ENCODE measurements at places on chromosomes 1 and 21. TPM values are rescaled to one million over a fixed set of nuclear protein-coding genes. Genes with fewer than 3 reads are reported as not detected.

The FAM110D gene
- total RNA-seq = not detected

The E2F2 gene
- total RNA-seq = 0.66 TPM

The S100A8 gene
- total RNA-seq = 1,624 TPM

- H3K4me3 ChIP-seq = no peak overlapping the region
- no peaks in the 10 kb centered on the region for H3K4me1 ChIP-seq
- no peak for DNase-seq
- H3K27me3 ChIP-seq = no peaks in the 10 kb centered on the region
- no peak overlapping the region for H3K27ac ChIP-seq
Observed at GRCh38 chr1:176800978-176801513, 338.1 kb downstream of the PAPPA2 start.

- no peaks in the 10 kb centered on the region for H3K4me1 ChIP-seq
- no peaks in the 10 kb centered on the region for H3K27me3 ChIP-seq
- no peak overlapping the region for H3K27ac ChIP-seq
- H3K4me3 ChIP-seq = no peak overlapping the region
- no peak for DNase-seq
Observed at GRCh38 chr1:41419584-41420295, 58.5 kb downstream of the FOXO6 start.

DNA sequence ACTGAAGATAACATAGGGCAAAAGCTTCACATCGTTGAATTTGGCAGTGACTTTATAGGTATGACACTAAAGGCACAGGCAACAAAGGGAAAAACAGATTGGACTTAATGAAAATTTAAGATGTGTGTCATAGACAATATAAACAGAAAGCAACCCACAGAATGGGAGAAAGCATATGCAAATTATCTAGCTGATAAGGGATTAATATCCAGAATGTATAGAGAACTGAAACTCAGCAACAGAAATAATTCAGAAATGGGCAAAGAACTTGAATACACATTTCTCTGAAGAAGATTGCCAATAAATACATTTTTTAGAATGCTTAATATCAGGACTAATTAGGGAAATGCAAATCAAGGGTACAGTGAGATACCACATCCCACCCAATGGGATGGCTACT lies 55.2 kb upstream of the ANGPTL1 start:
- no peaks in the 10 kb centered on the region for H3K27me3 ChIP-seq
- DNase-seq = no peak
- H3K36me3 ChIP-seq = no peaks in the 10 kb centered on the region
- no peaks in the 10 kb centered on the region for H3K4me1 ChIP-seq

GRCh38 chr1:22751124-22751531 lies 40.5 kb downstream of the EPHB2 start:
- no peaks in the 10 kb centered on the region for H3K4me1 ChIP-seq
- H3K4me3 ChIP-seq = no peak overlapping the region
- no peak for DNase-seq

DNA sequence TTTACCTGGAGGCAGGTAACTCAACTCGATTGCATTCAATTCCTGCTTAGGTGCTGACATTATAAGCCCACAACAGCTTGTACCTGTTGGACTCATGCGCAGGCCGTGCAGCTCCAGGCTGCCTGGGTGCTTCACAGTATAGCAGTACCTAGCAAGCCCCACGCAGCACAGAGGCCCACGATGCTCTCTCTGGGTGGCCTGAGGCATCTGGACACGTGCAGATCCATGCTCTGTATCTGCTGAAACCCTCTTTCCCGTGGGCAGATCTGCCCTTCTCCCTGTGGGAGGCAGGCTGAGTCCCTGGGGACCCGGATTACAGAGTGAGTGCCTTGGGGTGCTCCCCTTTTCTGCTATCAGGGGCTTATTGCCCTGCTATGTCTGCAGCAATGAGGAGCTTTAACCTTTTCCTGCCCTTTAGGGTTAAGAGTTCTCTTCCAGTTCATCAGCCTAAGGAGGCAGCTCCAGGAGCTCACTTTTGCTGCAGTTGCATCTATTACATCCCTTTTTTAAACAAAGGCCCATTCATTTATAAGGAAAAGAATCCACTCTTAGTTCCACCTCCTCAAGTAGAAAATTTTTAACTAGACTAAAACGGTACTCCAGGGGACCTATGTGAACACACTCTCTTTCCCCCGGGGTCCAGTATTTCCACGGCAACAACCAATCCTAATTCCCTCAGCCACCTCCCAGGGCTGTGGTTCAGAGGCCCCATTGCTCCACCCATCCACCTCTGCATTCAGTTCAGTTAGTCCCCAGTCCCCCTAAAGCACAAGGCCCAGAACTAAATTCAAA lies 19.3 kb downstream of the ITPKB start:
- H3K27me3 ChIP-seq = no peaks in the 10 kb centered on the region
- H3K27ac ChIP-seq = peak overlapping the region; percentile 56
- peaks cover 59% of the 10 kb centered on the region for H3K4me1 ChIP-seq
- no peaks in the 10 kb centered on the region for H3K36me3 ChIP-seq
- no peak for DNase-seq

DNA sequence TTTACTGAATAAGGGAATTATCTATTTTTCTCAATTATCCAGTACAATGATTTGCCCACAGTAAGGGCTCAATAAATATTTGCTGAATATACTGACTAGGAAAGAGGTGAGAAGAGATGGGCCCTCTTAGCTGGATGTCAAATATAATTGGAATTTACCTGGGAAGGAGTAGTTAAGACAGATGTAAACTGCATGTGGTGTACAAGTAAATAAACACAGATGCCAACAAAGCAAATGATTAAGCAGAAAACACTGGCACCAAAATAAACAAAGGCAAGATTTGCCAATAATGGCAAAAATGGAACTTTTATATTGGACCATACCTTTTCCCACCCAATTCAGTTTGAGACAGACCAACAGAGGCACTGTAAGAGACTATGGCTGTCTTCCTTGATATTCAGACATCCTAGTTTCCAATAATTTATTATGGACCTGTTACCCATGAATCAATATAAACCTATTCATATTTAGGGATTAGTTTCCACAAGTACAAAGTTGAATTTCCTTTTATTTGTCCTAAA lies 7.4 kb downstream of the PNRC2 start:
- H3K4me1 ChIP-seq = peaks cover 7% of the 10 kb centered on the region
- H3K4me3 ChIP-seq = no peak overlapping the region
- DNase-seq = no peak
- no peaks in the 10 kb centered on the region for H3K27me3 ChIP-seq

DNA sequence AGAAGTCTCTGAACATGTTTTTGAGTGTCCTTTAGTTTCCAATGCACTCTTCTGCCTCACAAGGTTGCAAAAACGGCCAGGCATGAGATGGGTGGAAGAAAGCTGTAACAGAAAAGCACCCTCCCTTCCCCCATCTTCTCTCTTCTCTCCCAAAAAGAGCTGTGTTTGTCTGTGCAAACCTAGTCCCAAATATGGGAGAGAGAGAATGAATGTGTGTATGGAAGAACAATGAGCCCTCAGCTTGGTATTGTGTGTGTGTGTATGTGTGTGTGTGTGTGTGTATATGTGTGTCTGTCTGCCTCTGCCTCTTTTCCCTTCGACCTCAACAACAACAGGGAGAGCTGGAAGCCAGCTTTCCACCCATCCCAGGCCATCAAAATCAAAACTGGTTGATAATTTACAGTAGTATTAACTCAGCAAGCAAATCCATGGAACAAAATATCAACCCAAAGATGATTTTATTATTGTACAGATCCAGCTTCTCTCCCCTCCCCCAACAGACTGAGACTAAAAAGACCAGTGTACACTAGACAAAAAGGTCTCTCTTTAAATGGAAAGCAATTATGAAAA lies 1.8 kb downstream of the RERE start:
- peaks cover 15% of the 10 kb centered on the region for H3K4me1 ChIP-seq
- H3K36me3 ChIP-seq = no peaks in the 10 kb centered on the region
- H3K4me3 ChIP-seq = peak overlapping the region; percentile 96
- DNase-seq = peak; percentile 7
- no peaks in the 10 kb centered on the region for H3K27me3 ChIP-seq

GRCh38 chr1:190353538-190354101 lies 124.0 kb downstream of the BRINP3 start:
- H3K27ac ChIP-seq = no peak overlapping the region
- no peaks in the 10 kb centered on the region for H3K4me1 ChIP-seq
- H3K4me3 ChIP-seq = no peak overlapping the region

- no peak overlapping the region for H3K4me3 ChIP-seq
- no peak overlapping the region for H3K27ac ChIP-seq
- peak; percentile 45 for DNase-seq
Observed at GRCh38 chr1:205488074-205488723, 16.3 kb upstream of the CDK18 start.

DNA sequence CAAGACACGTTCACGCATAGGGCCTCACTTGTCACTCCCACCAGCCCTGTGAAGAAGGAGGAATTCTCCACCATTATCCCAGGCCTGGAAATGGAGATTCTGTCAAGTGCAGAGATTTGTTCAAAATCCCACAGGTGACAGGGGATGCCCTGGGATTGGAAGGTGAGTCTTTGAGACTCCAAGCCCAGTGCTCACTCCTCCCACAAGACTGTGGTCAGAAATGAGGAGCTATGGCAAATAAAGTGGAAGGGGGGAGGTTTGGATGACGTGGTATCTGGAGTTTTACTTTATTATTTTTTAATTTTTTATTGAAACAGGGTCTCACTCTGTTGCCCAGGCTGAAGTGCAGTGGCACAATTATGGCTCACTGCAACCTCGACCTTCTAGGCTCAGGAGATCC lies 12.8 kb upstream of the FOXO6 start:
- no peaks in the 10 kb centered on the region for H3K27me3 ChIP-seq
- H3K27ac ChIP-seq = no peak overlapping the region
- DNase-seq = no peak
- H3K4me1 ChIP-seq = no peaks in the 10 kb centered on the region

DNA sequence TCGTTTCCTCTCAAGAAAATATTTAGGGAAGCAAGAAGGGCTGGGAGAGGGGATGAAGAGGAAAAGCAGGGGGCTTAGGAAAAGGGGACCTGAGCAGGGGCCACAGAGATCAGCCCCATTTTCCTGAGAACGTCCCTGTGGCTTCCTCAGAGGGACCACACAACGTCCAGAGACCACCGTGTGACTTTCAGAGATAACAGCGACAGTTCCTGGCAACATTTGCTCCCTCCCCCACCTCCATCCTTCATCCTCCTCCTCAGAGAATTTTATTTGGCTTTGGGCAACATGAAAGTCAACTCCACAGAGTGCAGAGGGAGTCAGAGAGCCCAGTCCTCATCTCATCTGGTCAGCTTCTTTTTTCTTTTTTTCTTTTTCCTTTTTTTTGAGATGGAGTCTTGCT lies 50.9 kb downstream of the RUNX1 start:
- H3K36me3 ChIP-seq = no peaks in the 10 kb centered on the region
- no peak for DNase-seq
- H3K27ac ChIP-seq = no peak overlapping the region
- H3K4me1 ChIP-seq = peaks cover 18% of the 10 kb centered on the region
- no peaks in the 10 kb centered on the region for H3K27me3 ChIP-seq

DNA sequence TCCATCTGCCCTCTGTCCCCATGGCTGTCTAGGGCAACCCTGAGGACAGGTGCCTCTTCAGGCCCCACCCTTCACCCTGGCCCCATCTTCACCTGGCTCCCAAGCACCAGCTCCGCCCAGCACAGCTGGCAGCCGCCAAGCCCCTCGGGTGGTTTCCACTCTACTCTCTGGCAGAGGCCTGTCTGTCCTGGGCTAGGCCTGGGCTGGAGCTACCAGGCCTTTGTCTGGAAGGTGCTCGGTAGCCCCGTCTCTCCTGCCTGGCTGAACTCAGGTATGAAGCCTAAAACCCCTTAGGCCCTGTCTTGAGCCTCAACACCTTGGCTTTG lies 17.4 kb downstream of the SDC3 start:
- no peaks in the 10 kb centered on the region for H3K36me3 ChIP-seq
- no peaks in the 10 kb centered on the region for H3K27me3 ChIP-seq
- H3K4me1 ChIP-seq = no peaks in the 10 kb centered on the region
- DNase-seq = no peak

GRCh38 chr21:29940361-29940760 lies 565 bp upstream of the GRIK1 start:
- no peaks in the 10 kb centered on the region for H3K36me3 ChIP-seq
- no peak overlapping the region for H3K4me3 ChIP-seq
- no peak for DNase-seq
- no peaks in the 10 kb centered on the region for H3K27me3 ChIP-seq

DNA sequence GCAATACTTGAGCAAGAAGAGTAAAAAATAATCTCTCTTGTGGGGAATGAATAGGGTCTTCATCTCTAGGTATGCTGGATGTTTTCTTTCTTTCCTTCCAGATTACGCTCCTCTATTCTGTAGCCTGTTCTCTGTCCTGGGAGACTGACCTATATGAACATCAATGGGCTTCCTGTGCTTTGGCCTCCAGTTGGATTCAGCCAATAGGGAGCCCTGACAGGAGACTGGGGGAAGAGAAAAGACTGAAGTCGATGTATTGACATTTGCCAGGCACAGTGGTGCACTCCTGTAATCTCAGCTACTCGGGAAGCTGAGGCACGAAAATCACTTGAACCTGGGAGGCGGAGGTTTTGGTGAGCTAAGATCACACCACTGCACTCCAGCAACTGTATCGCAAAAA lies 17.6 kb downstream of the SEMA6C start:
- H3K27me3 ChIP-seq = no peaks in the 10 kb centered on the region
- H3K4me1 ChIP-seq = no peaks in the 10 kb centered on the region
- no peak for DNase-seq
- H3K27ac ChIP-seq = no peak overlapping the region

- peak overlapping the region; percentile 29 for H3K4me3 ChIP-seq
- DNase-seq = no peak
Observed at GRCh38 chr1:2526824-2527555, 594 bp upstream of the PANK4 start.

- no peak overlapping the region for H3K4me3 ChIP-seq
- no peak overlapping the region for H3K27ac ChIP-seq
- H3K4me1 ChIP-seq = no peaks in the 10 kb centered on the region
- no peaks in the 10 kb centered on the region for H3K36me3 ChIP-seq
Observed at GRCh38 chr1:108814343-108815125, 42.4 kb downstream of the AKNAD1 start.

DNA sequence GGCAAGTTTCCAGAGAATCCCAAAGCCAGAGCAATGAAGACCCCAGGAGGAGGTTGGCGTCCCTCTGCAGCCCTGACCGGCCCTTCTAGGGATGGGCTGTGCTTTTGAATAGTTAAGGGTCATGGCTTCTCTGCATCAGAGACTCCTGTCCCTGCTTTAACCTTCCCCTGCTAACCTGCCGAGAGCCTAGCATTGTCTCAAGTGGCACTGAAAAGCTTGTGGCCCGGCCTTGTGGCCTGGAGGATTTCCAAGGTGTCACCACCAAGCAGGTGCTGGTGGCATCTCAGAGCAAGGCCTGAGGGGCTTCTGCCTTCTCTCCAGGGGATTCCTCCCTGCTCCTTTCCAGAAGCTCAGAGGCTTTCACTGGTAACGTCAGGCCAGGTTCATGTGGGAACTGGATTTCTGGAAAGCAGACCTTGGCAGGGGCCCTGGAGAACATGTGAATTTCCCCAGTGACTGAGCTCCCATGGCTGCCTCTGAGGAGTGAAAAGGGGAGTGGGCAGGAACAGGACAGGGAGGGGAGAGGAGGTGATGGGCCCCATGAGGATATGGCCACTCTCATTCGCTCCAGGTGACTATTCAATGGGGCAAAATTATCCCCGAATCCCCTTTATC lies 409.9 kb downstream of the PTPRU start:
- H3K36me3 ChIP-seq = no peaks in the 10 kb centered on the region
- H3K4me3 ChIP-seq = no peak overlapping the region
- no peaks in the 10 kb centered on the region for H3K4me1 ChIP-seq
- no peak for DNase-seq

Data from naive thymus-derived CD4-positive, alpha-beta T cell (primary cell).